NCI-H1694 treated with DMSO at 0.1 percent for 48 hours (cell line): ENCODE measurements at places on chromosomes 6 and 20.
A peak's percentile ranks its signal among the peaks of the same experiment; 100 is the strongest.

DNA sequence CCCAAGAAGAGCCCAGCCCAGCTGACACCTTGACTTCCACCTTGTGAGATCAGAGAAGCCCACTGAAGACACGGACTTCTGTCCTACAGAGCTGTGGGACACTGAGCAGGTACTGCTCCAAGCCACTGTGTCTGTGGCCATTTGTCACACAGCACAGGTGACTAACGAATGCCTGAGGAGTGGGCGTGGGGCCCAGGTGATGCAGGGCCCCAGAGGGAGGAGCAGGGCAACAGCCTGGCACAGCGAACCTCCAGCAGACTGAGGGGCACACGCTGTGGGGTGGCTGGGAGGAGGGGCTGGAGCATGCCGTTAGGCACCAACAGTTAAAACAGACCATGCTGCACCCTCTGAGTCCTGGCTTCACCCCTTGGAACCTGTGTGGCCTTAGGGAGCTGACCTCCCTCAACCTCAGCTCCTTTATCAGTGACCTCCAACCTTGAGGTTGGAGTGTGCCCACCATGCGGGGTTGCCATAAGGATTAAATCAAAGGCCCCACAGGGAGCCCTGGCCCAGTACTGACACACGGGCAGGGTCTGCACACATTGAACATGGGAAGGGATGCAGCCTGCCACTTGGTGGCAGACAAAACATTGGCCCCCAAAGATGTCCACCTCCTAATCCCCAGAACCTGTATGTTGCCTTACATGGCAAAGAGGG is 119.9 kb upstream of the CST7 start:
- DNase-seq: no peak

GRCh38 chr20:63743210-63743970 is 3.8 kb downstream of the SLC2A4RG start:
- no peak for DNase-seq

DNA sequence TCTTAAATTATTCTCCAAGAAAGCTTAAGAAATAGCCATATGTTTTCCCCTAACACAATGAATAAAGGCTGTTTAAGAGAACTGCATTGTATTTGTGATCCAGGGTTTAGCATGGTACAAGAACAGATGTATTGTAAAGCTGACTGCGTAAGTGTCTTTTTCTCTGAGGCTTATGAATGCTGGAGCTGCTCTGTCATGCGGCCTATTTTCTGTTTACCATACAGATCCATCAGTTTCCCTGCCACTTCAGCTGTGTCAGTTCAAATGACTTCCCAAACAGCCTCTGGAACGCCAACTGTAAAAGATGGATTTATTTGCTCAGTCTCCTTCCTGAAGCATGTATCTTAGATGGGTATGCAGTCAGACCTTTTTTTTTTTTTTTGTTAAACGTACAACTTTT is 419.3 kb upstream of the HS3ST5 start:
- no peak for DNase-seq

GRCh38 chr6:106501960-106502371 is 127.3 kb downstream of the RTN4IP1 start:
- DNase-seq: no peak

- no peak for DNase-seq
Observed at GRCh38 chr6:142808405-142809061, 136.4 kb downstream of the HIVEP2 start.

DNA sequence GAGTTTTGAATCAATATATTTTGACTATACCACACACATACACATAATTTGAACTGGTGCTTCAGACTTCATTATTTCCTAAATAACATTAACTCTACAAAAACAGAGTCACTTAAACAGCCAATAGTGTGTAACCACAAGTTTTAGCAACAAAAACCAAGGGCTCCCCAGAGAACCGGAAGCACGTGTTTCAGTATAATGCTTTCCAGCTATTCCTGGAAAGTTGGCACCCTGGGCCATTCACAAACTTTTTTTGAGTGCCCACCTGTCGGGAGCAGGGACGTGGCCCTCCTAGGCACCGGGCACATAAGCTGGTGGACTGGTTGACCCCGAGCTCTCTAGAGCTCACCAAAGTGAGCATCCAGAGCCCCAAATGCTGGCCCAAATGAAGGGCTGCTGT is 1.9 kb upstream of the SLC35D3 start:
- no peak for DNase-seq

- peak; percentile 24 for DNase-seq
Observed at GRCh38 chr6:151325075-151326050, 66.0 kb downstream of the ZBTB2 start.

GRCh38 chr6:39078695-39079094 is 30.1 kb downstream of the GLP1R start:
- DNase-seq: no peak

DNA sequence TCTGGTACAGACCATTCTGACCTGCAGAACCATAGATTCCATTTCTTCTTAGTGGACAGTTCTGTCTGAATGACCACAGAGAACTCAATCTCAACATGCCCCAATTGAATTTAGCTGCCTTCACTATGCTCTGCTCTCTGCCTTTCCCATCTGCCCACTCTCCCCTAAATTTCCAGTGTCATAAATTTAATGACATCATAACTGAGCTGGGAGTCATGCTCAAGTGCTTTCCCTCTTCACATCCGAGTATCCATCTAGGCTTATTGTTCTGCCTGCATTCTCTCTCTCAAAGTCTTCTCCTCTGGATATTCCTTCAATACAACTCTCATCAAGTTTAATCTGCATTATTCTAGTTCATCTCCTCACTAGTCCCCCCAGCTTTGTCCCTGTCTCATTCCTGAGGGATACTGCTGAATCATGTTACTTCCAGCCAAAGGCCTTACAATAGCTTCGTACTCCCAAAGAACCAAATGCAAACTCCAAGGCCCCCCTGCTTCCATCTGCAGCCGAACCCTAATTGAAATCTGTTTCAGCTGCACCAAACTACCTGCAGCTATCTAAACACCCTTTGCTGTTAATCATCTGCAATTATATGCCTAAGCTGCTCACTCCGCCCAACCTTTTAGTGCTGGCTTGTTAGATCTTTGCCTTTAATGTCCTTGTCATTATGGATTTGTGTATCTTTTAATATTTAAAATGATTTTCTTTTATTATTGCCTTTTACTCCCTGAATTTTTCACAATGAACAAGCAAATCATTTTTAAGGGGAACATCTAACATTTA is 46.1 kb downstream of the SLC35B3 start:
- DNase-seq: no peak

DNA sequence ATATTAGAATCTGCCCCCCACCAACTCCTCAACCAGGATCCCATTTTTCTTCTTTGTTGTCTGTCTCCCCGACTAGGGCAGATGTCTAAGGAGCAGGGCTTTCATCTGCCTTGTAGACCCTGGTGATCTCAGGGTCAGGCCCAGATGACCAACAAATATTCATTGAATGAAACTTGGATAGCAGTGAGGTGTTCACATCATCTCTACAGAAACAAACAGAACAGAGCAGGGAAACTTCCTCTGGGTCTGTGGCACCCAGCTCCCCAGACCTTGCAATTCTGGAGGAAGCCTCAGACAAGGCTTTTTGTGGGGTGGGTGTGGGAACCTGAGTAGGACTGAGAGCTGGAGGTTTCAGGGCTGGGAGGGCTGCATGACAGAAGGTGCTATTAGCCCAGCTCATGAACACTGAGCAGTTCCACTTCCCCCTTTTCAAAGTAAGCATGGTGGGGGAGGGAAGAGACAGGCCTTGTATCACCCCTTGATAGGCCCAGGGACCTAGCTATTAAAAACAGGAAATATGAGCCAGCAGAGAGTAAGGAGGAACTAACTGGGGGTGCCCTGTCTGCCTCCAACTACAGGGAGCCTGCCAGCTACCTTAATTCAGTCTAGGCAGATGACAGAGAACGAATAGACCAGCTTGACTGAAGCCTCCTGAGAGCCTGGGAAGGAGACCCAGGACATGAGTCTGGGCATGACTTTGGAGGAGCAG is 37.3 kb upstream of the TOP1 start:
- DNase-seq: no peak

DNA sequence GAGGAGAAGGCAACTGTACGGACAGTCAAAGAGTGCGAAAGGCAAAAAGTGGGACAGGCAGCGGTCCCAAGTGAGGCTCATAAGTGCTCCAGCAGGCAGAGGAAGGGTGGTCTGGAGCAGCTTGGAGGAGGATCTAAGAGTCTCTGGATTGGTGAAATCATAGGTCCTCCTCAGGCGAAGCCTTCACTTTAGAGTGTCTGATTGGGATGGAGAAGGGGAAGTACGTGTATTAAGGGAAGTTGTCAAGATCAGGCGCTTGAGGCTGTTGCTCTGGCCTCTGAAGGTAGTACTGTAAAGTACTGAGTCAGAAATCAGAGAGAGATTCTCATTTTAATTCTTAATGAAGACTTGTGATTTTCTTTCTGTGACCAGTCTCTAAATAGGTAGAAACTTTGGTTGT is 185.6 kb downstream of the KIF16B start:
- no peak for DNase-seq

DNA sequence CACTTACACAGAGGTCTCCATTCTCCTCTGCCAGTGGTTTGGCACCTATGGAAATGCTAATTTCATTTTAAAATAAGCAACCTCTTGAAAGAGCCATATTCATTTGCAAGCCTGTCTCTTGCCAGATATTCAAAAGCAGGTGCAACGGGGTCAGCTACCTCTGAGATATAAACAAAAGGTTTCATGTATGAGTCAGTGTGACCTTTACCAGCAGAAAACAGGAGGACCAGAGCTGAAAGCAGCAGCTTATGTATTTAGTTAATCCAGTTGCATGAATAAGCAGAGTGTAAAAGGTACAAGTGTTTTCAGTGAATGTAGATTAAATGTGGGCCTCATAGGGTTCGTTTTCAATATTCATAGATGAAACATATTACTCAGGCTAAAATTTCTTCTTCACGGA is 56.0 kb downstream of the TENT5A start:
- no peak for DNase-seq

- no peak for DNase-seq
Observed at GRCh38 chr6:38572186-38572813, 67.4 kb downstream of the BTBD9 start.

- no peak for DNase-seq
Observed at GRCh38 chr6:101711518-101711917, 318.0 kb downstream of the GRIK2 start.

GRCh38 chr6:108800427-108800864 is 47.8 kb upstream of the ARMC2 start:
- DNase-seq: no peak

- no peak for DNase-seq
Observed at GRCh38 chr6:17703256-17703694, 3.5 kb downstream of the NUP153 start.

DNA sequence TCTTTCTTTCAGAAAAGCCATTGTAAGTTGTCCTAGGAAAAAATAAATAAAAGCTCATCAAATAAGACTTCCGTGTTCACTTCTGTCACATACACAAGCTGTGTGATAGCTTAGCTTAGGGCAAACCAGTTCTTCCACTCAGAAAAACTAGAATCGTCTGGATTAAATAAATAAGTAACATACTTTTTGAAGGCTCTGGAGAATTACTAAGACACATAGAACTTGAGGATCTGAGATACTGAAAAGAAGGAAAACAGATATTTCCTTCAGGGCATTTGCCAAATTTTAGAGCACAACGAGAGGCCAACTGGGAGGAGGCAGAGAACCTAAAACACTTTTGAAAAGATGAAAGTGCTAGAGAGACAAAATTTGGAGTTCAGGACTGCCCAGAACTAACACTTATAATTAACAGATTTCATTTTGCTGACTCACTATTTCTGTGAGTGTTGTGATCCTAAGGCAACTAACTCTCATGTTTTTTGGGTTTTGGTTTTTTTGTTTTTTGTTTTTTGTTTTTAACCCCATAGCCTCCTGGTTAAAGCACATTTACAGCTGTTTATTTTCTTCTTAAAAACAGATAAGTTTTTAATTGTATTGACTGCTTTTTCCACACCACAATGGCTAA is 38.7 kb upstream of the THEMIS start:
- no peak for DNase-seq

GRCh38 chr6:135170849-135171248 is 10.3 kb upstream of the MYB start:
- no peak for DNase-seq

- no peak for DNase-seq
Observed at GRCh38 chr6:158029668-158030230, 48.1 kb downstream of the SYNJ2 start.

GRCh38 chr6:5206920-5207561 is 53.7 kb downstream of the LYRM4 start:
- no peak for DNase-seq

GRCh38 chr6:150593119-150593518 is 6.6 kb upstream of the PLEKHG1 start:
- no peak for DNase-seq

GRCh38 chr20:19405958-19406357 is 193.5 kb downstream of the SLC24A3 start:
- DNase-seq: no peak

DNA sequence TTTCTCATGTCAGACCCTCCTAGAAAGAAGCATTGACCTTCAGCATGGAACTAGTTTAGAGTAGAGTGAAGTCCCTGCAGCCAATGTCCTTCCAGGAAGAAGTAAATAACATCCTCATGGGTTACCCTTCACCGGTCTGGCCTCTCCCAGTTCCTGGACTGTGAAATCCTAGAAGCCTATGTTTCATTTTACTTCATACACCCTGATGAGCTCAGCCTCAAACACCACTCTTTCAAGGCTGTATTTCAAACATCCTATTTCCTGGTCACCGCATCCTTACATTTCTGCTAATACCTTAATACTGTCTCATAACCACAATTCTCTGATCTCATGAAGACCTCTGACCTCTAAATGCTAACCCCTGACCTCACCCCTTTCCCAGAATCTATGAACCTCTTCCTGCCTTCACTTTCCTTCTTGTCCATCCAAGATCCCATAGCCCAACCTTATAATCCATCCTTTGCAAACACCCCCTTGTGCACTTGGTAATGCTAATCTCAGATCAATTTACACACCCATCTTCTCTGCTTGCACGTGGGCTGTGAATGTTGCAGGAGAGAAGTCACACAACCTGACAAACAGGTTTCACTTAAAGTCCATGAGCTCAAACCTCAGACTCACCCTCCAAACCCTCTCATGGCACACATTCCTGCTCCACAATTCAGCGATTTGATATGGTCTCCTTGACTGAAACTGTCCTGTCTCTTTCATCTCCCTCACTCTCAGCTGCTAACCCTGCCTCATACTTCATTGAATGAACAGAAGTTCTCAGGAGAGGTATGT is 30.2 kb downstream of the SLC2A10 start:
- no peak for DNase-seq

DNA sequence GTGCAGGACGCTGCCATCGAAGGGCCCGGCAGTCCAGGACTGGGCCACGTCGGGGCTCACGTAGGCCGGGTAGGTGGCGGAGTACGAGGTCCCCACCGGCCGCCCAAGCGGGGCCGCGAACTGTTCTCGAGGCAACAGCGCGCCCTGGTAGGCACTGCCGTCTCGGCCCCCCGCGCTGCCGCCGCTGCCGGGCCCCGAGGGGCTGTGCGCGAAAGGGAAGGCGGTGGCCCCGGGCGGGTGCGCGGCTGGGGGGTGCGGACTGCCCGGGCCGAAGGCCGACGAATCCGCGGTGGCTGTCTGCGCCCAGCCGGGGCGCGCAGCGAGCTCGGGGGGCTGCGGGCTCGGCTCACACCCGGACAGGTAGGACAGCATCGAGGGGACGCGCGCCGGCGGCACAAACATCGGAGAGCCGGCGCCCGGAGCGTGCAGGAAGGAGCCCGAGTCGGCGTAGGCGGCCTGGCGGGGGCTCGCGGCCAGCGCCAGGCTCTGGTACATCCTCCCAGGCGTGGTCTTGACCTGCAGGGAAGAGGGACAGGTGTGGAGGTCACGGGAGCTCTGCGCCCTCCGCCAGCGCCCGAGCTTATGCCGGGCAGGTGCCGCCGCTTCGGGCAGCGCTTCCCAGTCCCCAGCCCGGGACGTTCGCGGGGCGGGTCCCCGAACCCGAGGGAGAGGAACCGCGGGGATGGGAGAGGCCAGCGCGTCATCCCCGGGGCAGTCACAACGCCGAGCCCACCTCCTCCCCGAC is 596 bp downstream of the GATA5 start:
- no peak for DNase-seq

- DNase-seq: no peak
Observed at GRCh38 chr6:33812669-33813068, 8.9 kb upstream of the MLN start.
